MG63 (cell line): ENCODE measurements at places on chromosomes 12 and 14. TPM values are rescaled to one million over a fixed set of nuclear protein-coding genes. Genes with fewer than 3 reads are reported as not detected.

Gene TAS2R42
- total RNA-seq, result not detected in 2 replicates

- no peak for DNase-seq
Measured at GRCh38 chr14:26088275-26088674, 509.6 kb downstream of the NOVA1 start.

Gene LTBR
- total RNA-seq, result 35.0 and 61.5 TPM in 2 replicates

- DNase-seq, result no peak
Measured at GRCh38 chr14:99132821-99133635, 139.0 kb downstream of the BCL11B start.

GRCh38 chr12:33111850-33112249 is 215.3 kb upstream of the PKP2 start:
- DNase-seq, result no peak

Gene CCDC175
- not detected in 2 replicates for total RNA-seq

DNA sequence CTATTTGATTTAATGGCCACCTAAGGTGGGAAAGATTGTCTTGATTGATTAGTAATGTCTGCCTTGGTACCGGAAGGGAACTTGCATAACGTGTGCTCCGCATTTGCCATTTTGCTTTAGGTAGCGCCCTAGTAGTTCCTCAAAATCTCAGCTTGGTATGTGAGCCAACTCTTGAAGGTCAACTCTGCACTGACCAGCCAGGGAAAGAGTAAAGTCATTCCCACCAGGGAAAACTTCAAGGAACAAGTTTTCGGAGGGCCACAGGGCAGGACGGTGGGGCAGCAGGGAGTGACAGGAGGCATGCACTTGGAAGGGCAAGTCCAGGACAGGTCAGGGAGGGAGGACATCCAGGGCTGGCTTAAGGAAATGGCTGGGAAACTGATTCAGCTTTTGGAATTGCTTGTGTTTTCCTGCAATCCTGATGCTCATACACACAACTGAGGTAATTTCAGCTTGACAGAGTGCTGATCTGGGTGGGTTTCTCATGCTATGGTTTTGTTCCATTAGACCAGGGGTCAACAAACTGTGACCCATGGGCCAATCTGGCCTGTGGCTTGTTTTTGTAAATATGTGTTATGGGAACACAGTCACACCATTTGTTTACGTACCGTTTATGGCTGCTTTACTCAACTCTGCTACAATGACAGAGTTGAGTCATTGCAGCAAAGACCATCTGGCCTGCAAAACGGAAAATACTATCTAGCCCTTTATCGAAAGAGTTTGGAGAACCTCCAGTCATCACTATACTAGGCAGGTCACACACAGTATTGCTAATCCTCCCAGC is 184.5 kb downstream of the RBM19 start:
- DNase-seq, result no peak
